Retina (tissue), 1 donor: ENCODE measurements at places on chromosomes 6 and 20.

DNA sequence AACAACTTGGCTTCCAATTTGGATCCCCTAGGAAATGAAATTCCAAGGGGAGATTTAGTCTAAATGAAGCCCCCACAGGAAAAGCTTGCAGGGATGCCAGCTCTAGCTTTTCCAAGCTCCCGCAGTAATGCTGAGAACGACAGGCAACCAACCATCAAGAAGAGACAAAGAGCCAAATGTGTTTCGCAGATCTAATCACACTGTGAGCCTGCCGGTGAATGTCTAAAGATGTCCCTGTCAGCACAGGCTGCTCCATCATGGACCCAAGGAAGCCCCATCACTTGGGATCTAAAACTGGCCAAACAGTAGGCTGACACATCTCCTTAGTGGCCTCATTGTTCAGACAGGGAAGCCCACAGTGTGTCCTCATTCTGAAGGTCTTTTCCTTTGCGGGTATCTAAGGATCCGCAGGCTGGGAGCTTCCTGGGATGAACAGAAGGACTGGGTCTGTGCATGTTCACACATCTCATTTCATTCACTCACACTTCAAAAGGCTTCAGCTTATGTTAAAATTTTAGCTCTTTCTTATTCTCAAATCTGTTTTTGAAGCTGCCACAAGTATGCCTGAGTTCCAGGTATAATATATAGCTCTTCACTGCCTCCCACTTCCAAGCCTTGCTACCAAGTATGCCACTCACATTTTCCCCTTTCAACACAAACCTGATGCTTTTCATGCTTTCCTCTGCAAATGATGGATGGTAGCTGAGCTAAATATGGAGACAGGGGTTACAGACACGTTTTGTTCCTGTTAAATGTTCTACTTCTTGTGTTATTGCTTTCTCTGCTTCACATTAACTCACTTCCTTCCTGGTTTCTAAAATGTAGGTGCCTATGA is 229.8 kb downstream of the HIVEP2 start:
- no peak for DNase-seq

DNA sequence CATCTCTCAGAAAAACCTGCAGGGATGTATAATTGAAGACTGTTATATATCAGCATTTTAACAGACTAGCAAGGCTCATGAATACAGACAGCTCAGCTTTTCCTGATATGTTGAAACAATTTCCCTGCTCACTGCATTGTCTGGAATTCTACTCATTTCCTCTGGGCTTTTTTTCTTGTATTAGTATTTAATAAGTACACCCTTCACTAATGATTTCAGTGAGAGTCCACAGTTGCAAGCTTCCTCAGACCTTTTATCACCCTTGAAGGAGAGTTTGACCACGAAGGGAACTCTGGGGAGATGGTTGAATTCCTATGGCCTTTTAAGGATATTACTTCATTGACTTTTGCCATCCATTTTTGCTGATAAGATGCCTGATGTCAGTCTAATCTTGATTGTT is 248.7 kb downstream of the ADGB start:
- DNase-seq = no peak

GRCh38 chr6:46024124-46024769 is 8.6 kb upstream of the CLIC5 start:
- DNase-seq = no peak

DNA sequence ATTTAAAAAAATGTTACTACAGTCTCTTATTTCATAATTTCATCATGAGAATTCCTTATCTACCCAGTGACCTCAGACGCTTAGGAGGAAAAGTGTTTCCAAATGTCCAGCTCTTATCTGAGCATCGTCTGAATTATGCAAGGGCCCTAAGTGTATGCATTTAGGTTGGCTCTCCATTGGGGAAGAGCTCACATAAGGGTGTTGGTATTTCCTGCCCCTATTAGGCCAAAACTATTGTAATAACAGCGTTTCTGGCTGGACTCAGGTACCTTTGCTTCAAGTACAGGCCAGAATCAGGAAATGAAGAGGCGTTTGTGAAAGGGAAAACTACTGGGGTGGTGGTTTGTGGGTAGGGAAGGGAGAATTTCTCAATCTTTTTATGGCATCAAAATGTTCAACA is 40.4 kb upstream of the SGK1 start:
- DNase-seq = no peak

DNA sequence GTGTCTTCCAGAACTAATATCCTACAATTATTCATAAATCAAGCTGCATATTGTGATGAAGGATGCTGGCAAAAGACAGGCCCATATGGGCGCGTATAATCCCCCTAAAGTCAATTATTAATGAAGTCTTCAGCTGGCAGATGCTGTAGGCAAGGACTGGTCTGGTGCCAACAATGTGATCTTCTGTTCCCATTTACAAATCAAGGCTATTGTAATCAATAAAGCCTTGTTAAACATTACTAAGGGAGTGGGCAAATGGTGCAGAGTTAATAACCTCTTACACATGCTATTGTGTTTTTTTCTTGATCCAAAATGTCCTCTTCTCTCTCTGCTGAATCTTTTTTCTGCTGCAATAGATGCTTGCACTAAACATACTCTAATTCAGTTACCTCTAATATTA is 119.0 kb downstream of the ALDH8A1 start:
- DNase-seq = peak; percentile 47

GRCh38 chr6:111462770-111463391 is 20.1 kb downstream of the REV3L start:
- no peak for DNase-seq

DNA sequence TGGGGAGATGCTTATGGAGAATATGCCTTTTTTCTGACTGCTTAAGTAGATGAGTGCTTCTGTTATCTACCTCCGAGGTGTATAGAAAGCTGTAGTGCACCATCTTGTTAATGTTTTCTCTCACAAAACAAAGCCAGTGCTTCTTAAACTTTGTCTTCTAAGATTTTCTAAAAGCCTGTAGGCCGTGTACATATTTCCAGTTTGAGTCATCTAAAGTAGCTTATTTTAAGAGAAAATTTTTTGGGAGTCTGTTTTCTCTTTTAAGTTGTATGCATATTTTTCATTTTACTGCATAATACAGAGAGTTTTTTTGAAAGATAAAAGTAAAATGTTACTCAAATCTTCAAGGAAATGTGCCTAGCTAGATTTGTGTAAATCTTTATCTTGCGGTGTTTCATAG is 151.7 kb downstream of the GRIK2 start:
- no peak for DNase-seq

DNA sequence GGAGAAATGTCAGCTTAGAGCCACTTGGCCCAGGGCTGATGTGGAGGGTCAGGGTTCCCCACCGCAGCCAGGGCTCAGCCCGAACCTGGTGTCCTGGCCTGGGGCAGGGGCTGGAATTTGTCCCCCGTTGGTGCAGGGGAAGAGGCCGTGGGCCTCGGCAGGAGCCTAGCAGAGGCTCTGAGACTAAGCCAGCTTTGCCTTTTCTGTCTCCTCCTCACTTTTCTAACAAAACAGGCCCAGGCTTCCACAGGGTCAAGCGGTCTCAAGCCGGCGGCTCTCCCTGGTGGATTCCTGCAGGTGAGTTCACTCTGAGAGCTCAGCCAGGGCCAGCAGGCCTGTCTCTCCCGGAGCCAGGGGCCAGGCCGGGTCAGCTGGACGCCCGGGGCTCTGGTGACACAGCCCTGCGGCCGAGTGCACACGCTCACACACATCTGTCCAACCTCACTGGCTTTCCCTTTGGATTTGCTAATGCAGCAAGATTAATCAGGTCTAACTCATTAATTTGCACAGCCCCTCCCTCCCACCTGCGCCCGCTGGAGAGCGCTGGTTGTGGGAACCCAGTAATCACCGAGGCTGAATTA is 2.9 kb upstream of the CHRNA4 start:
- DNase-seq = peak; percentile 61

DNA sequence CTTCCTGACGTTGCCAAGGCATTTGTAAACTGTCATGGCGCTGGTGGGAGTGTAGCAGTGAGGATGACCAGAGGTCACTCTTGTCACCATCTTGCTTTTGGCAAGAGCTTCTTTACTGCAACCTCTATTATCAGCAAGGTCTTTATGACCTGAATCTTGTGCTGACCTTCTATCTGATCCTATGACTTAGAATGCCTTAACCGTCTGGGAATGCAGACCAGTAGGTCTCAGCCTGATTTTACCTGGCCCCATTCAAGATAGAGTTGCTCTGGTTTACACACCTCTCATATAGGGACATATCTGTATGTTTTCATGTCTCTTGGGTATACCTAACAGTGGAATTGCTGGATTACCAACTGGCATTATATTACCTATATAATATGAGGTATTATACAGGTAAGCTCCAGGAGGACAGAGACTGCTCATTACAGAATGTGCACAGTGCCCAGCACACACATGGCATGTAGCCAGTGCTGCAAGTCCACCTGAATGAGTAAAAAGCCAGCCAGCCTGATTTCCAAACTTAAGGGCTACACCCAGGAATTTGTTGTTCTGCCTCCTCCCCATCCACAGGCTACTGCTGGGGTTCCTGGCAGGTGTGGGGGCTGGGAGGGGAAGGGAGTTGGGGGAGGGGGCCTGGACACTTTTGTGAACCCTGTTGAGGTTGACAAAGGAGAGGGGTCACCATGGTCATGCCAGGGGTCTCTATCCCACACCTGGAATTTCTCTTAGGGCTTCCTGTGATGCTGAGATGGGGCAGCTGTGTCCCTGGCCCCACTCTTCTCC is 35.2 kb upstream of the BLCAP start:
- no peak for DNase-seq

DNA sequence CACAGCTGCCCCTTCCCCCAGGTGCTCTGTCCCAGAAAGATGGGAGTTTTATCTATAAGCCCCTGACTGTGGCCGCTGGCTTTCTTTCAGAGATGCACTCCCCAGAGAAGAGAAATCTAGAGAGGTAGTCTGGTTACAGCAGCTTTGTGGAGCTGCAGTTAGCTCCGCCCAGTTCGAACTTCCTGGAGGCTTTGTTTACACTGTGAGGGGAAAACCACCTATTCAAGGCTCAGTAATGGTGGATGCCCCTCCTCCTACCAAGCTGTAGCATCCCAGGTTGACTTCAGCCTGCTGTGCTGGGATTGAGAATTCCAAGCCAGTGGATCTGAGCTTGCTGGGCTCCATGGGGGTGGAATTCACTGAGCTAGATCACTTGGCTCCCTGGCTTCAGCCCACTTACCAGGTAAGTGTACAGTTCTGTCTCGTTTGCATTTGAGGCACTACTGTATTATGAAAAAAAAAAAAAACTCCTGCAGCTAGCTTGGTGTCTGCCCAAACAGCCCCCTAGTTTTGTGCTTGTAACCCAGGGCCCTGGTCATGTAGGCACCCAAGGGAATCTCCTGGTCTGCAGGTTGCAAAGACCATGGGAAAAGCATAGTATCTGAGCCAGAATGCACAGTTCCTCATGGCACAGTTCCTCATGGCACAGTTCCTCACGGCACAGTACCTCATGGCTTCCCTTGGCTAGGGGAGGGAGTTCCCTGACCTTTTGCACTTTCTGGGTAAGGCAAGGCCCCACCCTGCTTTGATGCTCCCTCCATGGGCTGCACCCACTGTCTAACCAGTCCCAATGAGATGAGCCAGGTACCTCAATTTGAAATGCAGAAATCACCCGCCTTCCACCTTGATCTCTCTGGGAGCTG is 275.0 kb downstream of the CENPW start:
- DNase-seq = no peak

DNA sequence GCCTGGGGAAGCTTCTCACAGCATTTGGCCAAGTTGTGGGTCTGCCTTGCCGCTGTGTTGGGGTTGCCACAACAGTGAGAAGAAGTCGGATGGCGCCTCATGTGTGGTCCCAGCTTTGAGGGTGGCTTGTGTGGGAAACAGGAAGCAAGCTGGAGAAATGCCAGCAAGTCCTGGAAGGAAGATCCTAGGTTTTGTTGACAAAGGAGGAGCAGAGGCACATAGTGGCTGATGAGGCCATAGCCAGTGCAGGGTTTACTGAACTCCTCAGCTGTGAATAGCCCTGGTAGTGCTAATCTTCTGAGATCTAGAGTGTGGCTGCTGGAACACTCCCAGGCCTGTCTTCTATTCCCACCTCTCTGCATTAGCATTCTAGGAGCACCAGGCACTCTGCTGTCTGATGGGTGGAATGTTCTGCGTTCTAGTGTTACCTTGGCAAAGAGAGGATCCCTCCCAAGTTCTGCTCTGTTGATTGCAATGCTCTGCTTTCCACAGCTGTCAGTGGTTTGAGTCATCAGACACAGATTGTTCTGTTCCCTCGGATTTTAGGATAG is 25.2 kb downstream of the SNPH start:
- no peak for DNase-seq

DNA sequence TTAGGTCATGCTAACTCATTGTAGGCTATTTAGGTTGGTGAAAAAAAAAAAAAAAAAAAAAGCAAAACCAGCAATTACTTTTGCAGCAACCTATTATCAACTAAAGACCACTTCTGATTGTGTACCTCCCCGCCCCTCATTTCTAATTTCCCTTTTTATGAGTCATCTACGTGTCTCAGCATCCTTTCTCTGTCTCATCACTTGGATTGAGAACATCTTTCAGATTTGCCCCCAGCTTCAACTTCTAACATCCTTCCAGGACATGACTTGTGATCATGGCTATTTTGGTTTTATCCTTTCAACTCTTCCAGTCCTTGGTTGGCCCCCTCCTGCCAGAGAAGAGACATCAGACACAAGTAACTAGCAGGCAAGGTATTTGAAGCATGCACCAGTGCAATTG is 156.7 kb upstream of the CCN2 start:
- no peak for DNase-seq

- DNase-seq = no peak
Measured at GRCh38 chr6:139496654-139497344, 122.4 kb upstream of the CITED2 start.

DNA sequence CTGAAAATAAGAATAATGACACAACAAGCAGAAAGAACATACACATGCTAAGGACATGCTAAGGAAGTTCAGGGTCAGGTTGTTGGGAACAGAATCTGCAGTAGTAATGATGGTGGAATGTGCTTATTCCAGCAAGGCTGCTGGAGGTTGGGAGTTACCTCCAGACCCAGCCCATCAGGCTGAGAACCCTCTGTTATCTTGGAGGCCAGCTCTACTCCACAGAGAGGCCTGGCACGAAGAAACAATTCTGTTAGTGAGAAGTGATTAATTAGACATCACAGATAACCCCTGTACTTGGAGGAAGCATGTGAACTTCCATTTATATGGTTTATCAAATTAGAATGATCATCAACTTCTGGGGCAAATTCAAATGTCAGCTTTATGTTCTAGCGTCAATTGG is 22.1 kb upstream of the ARHGAP18 start:
- DNase-seq = no peak

- peak; percentile 13 for DNase-seq
Measured at GRCh38 chr20:39468703-39469102, 506.6 kb downstream of the DHX35 start.
